ENCODE measurements at places on chromosomes 1 and 21.

DNA sequence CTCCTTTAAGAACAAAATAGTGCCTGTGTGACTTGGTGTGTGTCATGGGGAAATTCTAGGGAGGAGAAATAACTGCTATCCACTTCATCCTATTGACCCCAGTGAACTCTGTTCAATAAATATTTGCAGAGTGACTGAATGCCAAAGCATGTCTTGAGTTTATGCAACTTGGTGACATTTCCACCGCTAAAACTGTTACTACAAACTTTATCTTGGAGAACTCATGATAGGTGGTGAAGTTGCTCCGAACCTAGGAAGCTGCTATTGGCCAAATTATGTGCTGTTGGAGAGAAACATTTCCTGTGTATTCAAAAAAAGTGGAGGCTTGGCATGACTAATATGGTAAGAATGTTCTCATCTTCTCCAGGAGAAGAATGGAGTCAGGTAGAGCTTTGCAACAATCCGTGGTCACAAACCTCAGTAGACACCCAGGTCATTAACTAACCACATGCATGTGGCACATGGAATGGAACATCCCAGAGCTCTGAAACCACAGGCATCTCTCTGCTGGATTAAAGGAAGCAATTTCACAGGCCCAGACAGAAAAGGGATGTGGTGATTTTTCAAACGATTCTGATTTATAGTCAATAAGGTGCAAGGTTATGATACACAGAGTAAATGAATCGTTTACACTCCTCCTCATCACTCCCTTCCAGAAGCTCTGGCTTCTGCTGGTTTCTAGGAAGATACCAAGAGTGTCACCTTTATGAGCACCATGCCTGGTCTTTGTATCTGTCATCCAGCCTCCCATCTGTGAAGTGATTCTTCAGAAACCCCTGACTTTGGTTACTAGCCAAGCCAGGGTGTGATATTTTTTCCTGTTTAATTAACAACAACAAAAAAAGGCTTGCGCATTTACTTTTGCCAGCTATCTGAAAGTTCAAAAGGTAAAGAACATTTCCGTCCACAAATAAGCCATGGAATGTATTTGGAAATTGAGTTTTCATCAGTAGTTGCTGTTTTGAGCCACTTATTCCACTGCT is 361.1 kb downstream of the TGFB2 start:
- DNase-seq = no peak

DNA sequence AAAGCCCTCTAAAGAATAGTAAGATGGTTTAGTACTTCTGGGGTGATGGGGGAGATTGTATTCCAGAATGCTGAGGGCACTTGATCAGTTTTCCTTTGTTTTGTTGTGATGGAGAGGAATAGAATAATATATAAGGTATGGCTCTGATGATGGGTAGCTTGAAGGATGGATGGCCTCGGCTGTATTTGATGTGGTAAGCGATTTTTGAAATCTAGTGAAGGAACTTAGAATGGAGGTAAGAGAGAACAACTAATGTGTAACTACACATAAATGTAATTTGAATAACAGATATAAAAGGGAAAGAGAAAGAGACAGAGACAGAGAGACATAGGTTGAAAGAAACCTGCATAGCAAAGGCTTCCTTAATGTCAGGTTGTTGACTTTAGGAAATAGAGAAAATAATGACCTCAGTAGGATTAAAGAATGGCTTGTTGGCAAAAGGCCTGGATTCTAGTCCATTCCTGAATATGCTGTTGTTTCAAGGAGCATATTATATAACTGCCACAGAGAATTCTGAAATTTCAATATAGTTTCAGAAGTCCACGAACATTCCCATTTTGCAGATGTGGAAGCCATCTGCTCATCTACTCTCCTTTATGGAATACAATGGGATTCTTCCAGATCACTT is 58.7 kb downstream of the NIBAN1 start:
- no peak for DNase-seq

- no peak for DNase-seq
These were observed 1.2 kb downstream of the GLIS1 start for GRCh38 chr1:53737648-53738204.

DNA sequence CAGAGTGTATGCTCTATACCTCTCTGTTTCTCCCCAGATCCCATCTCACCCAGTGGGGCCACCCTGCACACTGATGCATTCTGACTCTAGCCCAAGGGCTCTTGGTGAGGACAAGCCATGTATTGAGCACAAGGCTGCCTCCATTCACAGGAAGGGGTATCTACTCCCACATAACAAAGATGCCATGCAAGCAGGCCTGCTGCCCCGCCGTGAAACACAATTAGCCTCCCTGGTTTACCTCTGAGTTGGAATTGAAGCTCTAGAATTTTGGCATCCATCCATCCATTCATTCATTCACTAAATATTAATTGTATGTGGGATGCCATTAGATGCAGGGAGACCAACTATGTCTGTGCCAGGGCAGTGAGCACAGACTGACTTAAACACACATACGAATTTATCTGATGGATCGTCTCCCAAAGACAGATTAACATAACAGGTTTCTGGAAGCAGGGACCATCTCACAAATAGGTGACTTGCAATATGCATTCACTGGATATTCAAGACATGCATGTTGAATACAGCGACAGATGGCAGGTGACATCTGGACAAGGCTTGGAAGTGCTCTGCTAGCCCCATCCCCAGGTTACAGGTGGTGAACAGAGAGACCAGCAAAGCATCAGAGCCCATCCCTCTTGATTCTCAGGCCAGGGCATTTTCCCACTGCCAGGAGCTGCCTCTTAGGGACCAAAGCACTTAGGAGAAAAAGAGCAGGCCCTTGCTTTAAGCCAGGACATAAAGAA is 34.3 kb downstream of the TRABD2B start:
- DNase-seq = no peak

DNA sequence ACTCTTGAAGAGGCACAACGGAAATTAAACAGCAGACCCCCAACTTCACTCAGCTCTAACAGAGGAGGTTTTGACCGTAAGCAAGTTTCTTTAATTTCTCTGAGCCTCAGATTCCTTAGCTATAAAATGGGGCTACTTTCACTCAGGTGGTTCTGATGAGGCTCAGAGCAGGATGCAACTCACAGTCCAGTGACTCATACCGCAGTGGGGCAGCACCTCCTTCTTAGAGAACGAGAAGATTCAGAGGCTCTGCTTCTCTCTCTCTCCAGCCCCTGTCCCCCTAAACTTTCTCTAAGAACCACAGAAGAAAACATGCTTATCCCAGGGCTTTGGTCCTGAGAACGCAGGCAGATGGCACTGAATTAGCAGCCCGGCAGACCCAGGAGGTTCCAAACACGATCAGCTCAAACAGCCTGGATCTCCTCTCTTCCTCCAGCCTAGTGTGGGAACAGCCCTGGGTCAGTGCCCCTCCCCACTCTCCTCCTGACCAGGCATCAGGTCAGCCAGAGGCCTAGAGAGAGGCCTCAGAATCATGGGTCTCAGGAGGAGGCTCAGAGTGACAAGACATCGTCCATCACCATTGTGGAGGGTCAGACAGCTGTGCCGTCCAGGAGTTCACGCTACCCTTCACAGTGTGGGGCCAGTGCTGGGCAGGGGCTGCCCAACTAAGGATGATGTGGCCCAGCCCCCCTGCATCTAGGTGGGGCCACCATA is 433.0 kb downstream of the PTPRU start:
- DNase-seq = no peak

DNA sequence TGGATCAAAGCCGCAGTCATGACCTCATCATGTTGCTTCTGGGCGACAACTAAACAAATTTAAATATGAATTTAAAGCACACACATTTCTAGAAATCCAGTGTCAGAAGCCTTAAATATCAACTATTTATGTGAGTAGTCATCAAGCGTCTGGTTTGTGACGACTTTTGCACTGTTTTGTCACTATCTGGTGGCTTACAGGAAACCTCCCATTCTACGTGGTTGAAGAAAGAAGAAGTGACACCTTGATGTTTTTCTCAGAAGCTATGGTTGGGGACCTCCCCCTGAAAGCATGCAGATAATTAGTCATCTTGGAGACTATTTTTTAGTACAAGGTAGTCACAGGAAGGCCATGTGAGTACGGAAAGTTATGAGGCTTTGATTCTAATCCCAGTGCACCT is 58.5 kb downstream of the TENT5C start:
- no peak for DNase-seq

Measured in stimulated activated CD8-positive, alpha-beta memory T cell treated with anti-CD3 and anti-CD28 coated beads, Interleukin-15, amount 100 ng/mL, for 4 hours (primary cell).